Stimulated activated CD4-positive, alpha-beta T cell treated with anti-CD3 and anti-CD28 coated beads, Interleukin-12 subunit alpha, Interleukin-12 subunit beta, amount 100 ng/mL, for 48 hours (primary cell): ENCODE measurements at places on chromosomes 13 and 19.

DNA sequence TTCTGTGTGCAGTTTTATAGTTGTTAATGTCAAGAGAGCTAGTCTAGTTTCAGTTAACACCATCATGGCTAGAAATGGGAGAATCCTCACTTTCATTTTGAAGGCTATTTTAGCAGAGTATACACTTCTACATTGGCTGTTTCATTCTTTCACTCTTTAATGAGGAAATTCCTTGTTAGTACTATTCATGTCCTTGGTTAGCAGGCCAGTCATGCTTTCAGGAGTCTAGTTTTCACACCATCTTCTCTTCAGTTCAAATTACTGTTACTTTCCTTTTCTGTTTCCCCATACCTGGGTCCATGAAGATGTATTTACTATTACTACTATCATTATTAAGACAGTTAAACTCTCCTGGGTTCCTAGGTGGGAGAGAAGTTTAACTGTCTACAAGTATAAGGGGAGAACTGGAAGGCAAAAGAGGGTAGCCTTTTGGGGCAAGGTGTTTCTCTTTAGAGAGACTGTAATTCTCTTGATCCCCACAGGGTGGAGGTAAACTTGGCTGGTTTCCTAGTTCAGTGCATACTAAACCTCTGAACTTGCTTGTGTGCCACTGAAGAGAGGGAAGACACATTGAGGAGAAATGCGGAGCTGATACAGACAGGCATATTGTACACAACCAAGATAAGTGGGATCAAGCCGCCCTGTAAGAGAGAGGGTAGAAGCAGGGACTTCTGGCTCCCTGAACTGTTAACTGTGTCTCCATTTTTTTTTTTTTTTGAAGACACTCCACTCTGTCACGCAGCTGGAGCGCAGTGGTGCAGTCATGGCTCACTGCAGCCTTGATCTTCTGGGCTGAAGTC is 41.3 kb upstream of the IGFL4 start:
- DNase-seq: peak; percentile 20

DNA sequence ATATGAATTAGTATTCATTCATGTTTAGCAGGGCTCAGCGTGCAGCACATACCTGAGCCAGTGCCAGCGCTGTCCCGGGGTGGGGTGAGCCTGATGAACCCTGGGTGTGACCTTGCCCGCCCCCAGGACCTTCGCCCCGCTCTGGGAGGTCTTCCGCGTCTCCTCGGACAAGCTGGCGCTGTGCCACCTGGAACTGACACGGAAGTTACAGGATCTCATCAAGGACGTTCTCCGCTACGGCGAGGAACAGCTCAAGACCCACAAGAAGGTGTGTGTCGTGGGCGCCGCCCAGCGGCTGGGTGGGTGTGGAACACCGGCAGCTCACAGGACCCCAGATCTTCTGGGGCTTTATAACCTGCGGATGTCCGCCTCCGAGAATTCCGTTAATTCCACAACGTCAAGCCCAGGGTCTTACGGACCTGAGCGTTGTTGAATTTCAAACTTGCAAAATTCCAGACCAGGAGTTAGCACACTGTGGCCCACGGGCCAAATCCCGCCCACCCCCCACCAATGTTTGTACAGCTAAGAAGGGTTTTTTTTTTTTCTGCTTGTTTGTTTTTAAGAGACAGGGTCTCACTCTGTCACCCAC is 15.4 kb downstream of the FCHO1 start:
- no peak for DNase-seq

- DNase-seq: no peak
Observed at GRCh38 chr19:42693760-42694350, 46.4 kb downstream of the PSG3 start.

- no peak for DNase-seq
Observed at GRCh38 chr19:2021453-2022140, 6.1 kb upstream of the BTBD2 start.

- no peak for DNase-seq
Observed at GRCh38 chr13:58919551-58919950, 1244.2 kb downstream of the DIAPH3 start.

GRCh38 chr19:2270157-2270422 is 11.9 kb downstream of the PEAK3 start:
- DNase-seq: no peak

- no peak for DNase-seq
Observed at GRCh38 chr13:39840201-39840600, 184.7 kb downstream of the COG6 start.

- DNase-seq: no peak
Observed at GRCh38 chr13:71912524-71912923, 45.5 kb upstream of the DACH1 start.

- no peak for DNase-seq
Observed at GRCh38 chr13:63864171-63864902, 2448.7 kb upstream of the PCDH20 start.

DNA sequence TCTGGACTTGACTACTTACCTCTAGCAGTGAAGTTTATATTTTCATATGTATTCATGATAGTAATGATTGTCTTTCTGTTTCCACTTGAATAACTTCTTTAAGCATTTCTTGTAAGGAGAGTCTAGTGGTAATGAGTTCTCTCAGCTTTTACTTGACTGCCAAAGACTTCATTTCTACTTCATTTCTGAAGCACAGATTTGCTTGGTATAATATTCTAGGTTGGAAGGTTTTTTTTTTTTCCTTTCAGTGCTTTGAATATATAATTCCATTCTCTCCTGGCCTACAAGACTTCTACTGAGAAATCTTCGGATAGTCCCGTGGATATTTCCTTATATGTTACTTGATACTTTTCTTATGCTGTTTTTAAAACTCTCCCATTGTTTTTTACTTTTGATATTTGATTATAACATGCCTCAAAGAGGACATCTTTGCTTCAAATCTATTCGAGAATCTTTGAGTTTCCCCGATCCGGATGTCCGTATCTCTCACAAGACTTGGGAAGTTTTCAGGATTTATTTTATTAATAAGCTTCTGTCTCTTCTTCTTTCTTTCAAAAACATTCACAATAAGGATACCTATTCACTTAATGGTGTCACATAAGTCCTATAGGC is 1560.0 kb downstream of the PCDH9 start:
- no peak for DNase-seq

- no peak for DNase-seq
Observed at GRCh38 chr13:80884056-80884785, 543.3 kb upstream of the SPRY2 start.

GRCh38 chr19:47757617-47758442 is 12.5 kb downstream of the NOP53 start:
- no peak for DNase-seq

DNA sequence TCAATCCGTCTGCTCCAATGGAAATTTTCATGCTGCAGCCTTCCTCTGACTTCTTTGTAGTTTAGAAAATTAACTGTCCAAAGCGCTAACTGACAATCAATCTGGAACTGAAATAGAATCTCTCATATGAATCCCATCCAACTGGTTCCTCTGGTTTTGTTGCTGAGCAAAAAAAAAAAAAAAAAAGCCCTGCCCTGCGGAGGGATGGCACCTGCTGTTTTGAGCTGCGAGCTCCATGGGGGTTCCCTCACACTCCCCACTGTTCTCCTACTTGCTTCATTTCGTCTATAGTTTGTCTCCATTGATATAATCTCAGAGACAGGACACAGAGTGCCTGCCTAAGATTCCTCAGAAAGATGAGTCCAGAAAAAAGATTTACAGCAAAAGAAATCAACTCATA is 33.4 kb downstream of the FAAP24 start:
- no peak for DNase-seq

GRCh38 chr13:25292301-25292700 is 5.0 kb upstream of the MTMR6 start:
- DNase-seq: no peak
